ENCODE measurements at places on chromosomes 13 and 19. TPM values are rescaled to one million over a fixed set of nuclear protein-coding genes. Genes with fewer than 3 reads are reported as not detected.
A peak's percentile ranks its signal among the peaks of the same experiment; 100 is the strongest.

PROZ gene
- total RNA-seq = not detected

CD33 gene
- total RNA-seq = 7.7 TPM

OR7A5 gene
- total RNA-seq = not detected

PSG11 gene
- not detected for total RNA-seq

NKPD1 gene
- 0.47 TPM for total RNA-seq

PTH2 gene
- total RNA-seq = not detected

- peaks cover 1% of the 10 kb centered on the region for H3K36me3 ChIP-seq
- H3K27me3 ChIP-seq = no peaks in the 10 kb centered on the region
- H3K27ac ChIP-seq = peak overlapping the region; percentile 92
- peaks cover 19% of the 10 kb centered on the region for H3K4me1 ChIP-seq
- peak overlapping the region; percentile 92 for H3K4me3 ChIP-seq
- DNase-seq = no peak
These were observed 2.6 kb upstream of the JUNB start for GRCh38 chr19:12788682-12789097.

- no peak for DNase-seq
- H3K4me3 ChIP-seq = no peak overlapping the region
- no peak overlapping the region for H3K27ac ChIP-seq
- no peaks in the 10 kb centered on the region for H3K27me3 ChIP-seq
- H3K4me1 ChIP-seq = no peaks in the 10 kb centered on the region
These were observed 670.3 kb downstream of the UQCRFS1 start for GRCh38 chr19:28542394-28543243.

DNA sequence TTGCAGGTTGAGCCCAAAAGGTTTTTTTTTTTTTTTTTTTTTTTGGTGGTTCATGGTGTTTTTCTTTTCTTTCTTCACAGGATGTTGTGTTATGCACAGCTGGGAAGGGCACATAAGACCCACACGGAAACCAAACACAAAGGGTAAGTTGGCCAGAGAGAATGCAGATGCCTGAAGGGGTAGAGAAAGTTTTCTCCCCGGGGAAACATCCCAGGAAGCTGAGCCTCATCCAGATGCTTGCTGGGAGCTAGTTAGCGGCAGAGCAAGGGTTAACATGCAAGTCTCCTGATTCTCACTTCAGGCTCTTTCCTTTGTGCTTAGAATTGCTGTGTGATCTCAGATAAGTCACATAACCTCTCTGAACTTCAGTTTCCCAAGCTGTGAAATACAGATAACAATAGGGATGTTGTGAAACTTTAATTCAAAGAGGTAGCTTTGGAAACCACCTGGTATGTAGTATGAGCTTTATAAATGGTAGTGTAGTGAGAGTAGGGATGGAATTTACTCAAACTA lies 3.1 kb downstream of the ADGRE1 start:
- peaks cover 58% of the 10 kb centered on the region for H3K4me1 ChIP-seq
- peaks cover 34% of the 10 kb centered on the region for H3K36me3 ChIP-seq
- peak overlapping the region; percentile 84 for H3K27ac ChIP-seq
- H3K4me3 ChIP-seq = peak overlapping the region; percentile 59
- DNase-seq = peak; percentile 44
- H3K27me3 ChIP-seq = no peaks in the 10 kb centered on the region

DNA sequence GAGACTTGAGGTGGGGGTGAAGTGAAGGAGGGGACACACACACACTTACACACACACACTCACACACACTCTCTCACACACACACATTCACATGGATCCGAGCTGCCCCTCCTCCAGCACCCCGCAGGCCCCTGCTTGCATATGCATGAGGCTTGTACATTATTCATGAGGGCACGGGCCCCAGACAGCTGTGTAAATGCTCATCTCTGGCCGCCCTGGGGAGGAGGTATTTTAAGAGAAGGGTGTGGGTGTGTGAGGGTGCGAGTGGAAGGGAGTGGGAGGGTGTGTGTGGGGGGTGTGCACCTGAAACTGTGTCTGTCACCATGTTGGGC lies 2.4 kb downstream of the NCAN start:
- no peak overlapping the region for H3K27ac ChIP-seq
- H3K27me3 ChIP-seq = peaks cover 44% of the 10 kb centered on the region
- H3K4me3 ChIP-seq = no peak overlapping the region
- H3K36me3 ChIP-seq = no peaks in the 10 kb centered on the region
- no peak for DNase-seq

DNA sequence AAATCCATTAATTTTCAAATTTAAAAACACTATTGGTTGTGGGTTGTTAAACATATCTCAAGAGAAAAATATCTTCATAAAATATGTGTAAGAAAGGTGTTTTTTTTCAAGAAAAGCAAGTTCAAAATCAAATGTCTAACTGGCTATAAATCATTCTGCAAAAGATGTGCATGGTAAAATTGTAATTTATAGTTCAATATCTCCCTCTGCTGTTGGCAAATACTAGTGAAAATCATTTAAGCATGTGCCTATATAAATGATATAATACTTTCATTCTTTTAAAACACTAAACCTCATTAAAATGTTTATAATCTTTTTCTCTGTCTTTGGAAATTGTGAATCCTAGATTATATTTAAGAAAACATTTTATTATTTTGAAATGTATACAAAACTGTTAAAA lies 17.2 kb upstream of the SLITRK6 start:
- no peak for DNase-seq
- H3K27ac ChIP-seq = no peak overlapping the region
- H3K36me3 ChIP-seq = no peaks in the 10 kb centered on the region
- H3K4me1 ChIP-seq = no peaks in the 10 kb centered on the region
- H3K4me3 ChIP-seq = no peak overlapping the region

DNA sequence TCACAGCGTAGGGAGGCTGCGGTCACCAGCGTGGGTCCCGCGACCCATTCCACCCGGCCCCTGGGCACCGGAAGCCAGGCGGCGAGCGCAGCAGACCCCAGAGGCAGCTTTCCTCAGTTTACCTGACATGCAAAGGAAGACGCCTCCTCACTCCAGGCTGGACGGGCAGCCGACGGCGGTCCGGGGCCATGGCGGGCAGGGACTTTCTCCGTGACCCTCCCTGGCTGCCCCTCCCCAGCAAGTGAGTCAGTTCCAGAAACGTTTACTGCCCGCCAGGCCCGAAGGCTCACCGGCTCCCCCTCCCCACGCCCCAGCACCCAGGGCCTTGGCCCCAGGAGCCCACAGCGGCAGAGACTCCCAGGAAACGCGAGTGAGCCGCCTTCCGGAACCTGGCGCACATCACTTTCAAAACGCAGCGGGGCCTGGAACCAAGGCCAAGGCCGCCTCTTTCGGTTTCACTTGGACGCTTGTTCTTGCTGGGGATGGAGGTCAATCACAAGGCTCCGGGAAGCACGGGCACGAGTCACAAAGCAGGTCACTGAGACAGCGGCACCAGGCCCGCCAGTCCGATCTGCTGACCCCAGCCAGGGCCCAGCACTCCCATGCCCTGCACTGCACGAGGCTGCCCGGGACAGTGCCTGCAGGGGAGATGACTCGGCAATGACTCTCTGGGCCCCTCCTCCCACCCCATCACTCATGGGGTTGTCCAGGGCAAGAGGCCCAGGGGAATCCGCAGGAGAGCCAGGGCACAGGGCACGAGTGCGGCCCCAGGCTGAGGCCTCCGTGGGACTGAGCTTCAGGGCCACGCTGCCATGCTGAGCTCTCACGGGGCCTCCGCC lies 5.3 kb downstream of the SBNO2 start:
- H3K4me3 ChIP-seq = no peak overlapping the region
- peaks cover 15% of the 10 kb centered on the region for H3K36me3 ChIP-seq
- DNase-seq = no peak

DNA sequence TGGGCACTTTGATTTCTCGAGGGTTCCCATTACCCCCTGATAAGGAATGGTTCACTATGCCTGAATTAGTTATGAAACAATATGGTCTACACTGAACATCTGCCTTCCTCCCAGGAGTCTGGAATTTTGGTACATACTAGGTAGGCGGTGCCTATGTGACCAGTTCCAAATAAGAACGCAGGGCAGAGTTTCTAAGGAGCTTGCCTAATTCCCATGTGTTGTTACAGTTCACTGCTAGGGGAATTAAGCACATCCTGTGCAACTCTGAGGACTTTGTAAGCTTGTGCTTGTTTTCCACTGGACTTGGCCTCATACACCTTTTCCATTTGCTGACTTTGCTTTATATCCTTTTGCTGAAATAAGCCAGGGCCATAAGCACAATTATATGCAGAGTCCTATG lies 29.2 kb downstream of the RBM26 start:
- H3K27ac ChIP-seq = no peak overlapping the region
- no peak overlapping the region for H3K4me3 ChIP-seq
- peaks cover 16% of the 10 kb centered on the region for H3K36me3 ChIP-seq
- H3K27me3 ChIP-seq = no peaks in the 10 kb centered on the region
- peaks cover 7% of the 10 kb centered on the region for H3K4me1 ChIP-seq

GRCh38 chr13:91594061-91594460 lies 195.6 kb downstream of the GPC5 start:
- no peak overlapping the region for H3K27ac ChIP-seq
- no peaks in the 10 kb centered on the region for H3K4me1 ChIP-seq

DNA sequence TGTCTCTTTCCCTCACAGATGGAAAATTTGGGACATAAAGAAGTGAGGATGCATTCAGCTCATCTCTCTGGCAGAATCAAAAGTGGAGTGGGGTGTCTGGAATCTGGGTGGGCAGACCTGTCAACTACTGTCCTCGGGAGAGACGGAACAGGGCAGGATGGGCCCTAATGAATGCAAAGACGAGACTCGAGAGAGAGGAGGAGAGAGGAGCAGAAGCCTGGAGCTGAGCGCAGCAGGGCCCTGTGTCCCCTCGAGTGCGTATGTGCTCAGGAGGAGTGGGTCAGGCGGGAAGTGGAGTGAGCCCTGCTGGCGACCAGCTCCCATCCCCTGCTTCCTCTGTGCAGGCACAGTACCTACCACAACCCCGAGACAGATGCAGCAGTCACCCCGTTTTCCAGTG lies 78.9 kb downstream of the TEX29 start:
- DNase-seq = no peak
- no peak overlapping the region for H3K4me3 ChIP-seq
- no peaks in the 10 kb centered on the region for H3K4me1 ChIP-seq
- H3K36me3 ChIP-seq = no peaks in the 10 kb centered on the region
- H3K27me3 ChIP-seq = no peaks in the 10 kb centered on the region

DNA sequence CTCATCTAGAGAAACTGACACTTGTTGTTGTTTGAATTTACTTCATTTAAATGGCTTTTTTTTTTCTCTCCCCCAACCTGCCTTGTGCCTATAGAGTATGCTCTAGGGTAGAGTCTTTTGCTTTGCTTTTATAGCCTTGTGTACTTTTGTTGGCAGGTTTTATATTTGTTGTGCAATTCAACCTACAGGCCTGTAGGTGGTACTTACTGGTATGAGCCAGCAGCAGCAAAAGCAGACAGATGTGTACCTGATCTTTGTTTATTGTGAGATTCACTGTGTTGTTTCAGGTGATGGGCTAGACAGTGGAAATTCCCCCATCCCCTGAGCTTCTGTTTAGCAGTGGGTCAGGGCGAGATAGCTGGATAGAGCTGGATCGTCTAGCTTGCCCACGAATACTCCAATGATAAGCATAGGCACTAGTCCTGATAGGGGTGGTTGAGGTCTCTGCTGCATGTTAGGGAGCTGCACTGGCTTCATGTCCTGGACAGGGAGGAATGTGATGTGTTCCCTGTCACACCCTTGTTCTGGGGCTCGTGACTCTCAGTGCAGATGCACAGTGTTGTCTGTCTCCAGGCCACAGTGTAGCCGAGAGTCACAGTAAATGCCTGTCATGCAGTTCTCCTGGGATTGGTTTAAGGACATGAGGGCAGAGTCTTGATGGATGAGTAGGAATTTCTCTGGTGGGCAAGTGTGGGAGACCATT lies 21.3 kb downstream of the DNAJC3 start:
- peaks cover 13% of the 10 kb centered on the region for H3K4me1 ChIP-seq
- H3K27me3 ChIP-seq = no peaks in the 10 kb centered on the region
- H3K36me3 ChIP-seq = peaks cover 12% of the 10 kb centered on the region
- H3K4me3 ChIP-seq = no peak overlapping the region
- DNase-seq = no peak

- no peak overlapping the region for H3K4me3 ChIP-seq
- no peaks in the 10 kb centered on the region for H3K4me1 ChIP-seq
- DNase-seq = no peak
- H3K36me3 ChIP-seq = no peaks in the 10 kb centered on the region
These were observed 156.2 kb downstream of the DNAJC3 start for GRCh38 chr13:95833126-95833525.

GRCh38 chr13:76917095-76917494 lies 30.9 kb upstream of the KCTD12 start:
- no peak for DNase-seq
- no peaks in the 10 kb centered on the region for H3K4me1 ChIP-seq
- no peak overlapping the region for H3K27ac ChIP-seq
- no peaks in the 10 kb centered on the region for H3K36me3 ChIP-seq
- H3K4me3 ChIP-seq = no peak overlapping the region

DNA sequence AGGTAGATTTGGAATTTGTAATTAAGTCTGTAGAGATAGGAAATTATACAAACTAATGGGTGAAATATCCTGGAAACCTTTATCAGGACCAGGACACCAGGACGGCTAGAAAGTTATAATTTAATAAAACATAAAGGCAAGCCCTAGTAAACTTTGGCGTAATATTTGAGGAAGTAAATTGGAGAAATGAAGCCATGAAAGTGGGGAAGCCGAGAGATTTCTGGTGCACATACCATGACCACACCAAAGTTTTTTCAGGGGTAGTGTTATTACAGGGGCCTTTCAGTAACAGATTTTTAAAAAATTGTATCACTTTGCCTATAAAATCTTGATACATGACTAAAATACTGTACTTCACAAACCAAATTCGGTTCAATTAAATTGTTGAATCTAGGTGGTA lies 54.7 kb upstream of the URAD start:
- H3K27ac ChIP-seq = no peak overlapping the region
- H3K4me3 ChIP-seq = no peak overlapping the region
- peaks cover 3% of the 10 kb centered on the region for H3K27me3 ChIP-seq
- peaks cover 8% of the 10 kb centered on the region for H3K4me1 ChIP-seq
- no peak for DNase-seq

DNA sequence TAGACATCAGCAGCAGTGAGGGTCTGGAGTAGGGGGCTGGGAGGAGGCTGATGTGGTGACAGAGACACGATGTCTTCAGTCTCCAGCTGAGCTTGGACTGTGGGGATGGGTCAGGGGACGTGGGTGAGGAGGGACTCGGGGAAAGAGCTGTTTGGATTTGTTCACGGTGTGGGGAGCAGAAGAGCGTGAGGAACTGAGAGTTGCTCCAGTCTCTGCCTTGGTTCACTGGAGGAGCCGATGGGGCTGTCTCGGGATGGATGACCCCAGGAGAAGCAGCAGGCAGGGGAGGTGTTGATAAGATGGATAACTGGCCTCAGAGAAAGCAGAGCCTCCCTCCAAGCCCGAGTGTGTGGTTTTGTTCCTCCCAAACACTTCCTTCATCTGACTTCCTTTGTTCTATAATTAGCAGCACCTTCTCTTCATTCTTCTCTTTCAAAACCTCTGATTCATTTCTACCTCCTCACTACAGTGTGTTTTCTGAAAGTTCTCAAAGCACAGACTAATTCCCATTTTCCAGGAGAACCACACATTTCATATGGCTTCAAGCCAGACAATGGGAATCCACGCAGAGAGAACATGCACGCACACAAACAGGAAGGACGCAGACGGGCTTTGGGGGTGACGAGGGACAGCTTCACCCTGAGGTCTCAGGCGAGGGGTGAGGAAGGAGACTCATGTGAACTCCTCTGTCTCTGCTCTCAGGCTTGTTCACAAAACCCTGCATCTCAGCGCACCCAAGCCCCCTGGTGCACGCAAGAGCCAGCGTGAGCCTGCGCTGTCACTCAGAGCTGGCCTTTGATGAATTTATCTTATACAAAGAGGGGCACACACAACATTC lies 18.6 kb downstream of the LAIR2 start:
- peaks cover 50% of the 10 kb centered on the region for H3K4me1 ChIP-seq
- peak overlapping the region; percentile 73 for H3K4me3 ChIP-seq
- no peak for DNase-seq

GRCh38 chr13:99303863-99304521 lies 3.2 kb downstream of the GPR183 start:
- peaks cover 51% of the 10 kb centered on the region for H3K4me1 ChIP-seq
- H3K27ac ChIP-seq = peak overlapping the region; percentile 50
- H3K4me3 ChIP-seq = peak overlapping the region; percentile 37
- H3K27me3 ChIP-seq = no peaks in the 10 kb centered on the region
- H3K36me3 ChIP-seq = peaks cover 35% of the 10 kb centered on the region
- no peak for DNase-seq
